ENCODE measurements at places on chromosomes 6 and 20. TPM values are rescaled to one million over a fixed set of nuclear protein-coding genes. Genes with fewer than 3 reads are reported as not detected.

PACSIN1 gene
- not detected for total RNA-seq

OR2J3 gene
- not detected for total RNA-seq

FLRT3 gene
- total RNA-seq = 1.3 TPM

HUS1B gene
- not detected for total RNA-seq

GRCh38 chr6:166488701-166489100 is 97.8 kb downstream of the RAMACL start:
- H3K4me1 ChIP-seq = no peaks in the 10 kb centered on the region
- no peak for DNase-seq
- H3K27me3 ChIP-seq = no peaks in the 10 kb centered on the region
- H3K4me3 ChIP-seq = no peak overlapping the region

DNA sequence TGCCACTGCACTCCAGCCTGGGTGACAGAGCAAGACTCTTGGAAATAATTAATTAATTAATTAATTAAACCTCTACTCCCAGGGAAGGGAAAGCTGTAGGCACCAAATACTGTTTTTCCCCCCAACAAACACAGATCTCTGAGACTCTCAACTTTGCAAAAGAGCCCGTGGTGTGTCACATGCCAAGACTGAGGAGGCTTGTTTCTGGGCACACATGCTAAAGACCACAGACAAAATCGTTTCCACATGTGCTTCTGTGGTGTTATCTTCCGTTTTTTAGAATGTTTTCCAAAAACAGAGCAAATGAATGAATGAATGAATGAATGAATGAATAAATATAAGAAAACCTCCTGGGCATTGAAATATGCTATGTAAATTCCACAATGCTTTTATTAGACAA is 55.6 kb upstream of the ATXN1 start:
- DNase-seq = no peak
- no peaks in the 10 kb centered on the region for H3K4me1 ChIP-seq
- H3K27me3 ChIP-seq = no peaks in the 10 kb centered on the region
- no peaks in the 10 kb centered on the region for H3K36me3 ChIP-seq
- H3K4me3 ChIP-seq = no peak overlapping the region

DNA sequence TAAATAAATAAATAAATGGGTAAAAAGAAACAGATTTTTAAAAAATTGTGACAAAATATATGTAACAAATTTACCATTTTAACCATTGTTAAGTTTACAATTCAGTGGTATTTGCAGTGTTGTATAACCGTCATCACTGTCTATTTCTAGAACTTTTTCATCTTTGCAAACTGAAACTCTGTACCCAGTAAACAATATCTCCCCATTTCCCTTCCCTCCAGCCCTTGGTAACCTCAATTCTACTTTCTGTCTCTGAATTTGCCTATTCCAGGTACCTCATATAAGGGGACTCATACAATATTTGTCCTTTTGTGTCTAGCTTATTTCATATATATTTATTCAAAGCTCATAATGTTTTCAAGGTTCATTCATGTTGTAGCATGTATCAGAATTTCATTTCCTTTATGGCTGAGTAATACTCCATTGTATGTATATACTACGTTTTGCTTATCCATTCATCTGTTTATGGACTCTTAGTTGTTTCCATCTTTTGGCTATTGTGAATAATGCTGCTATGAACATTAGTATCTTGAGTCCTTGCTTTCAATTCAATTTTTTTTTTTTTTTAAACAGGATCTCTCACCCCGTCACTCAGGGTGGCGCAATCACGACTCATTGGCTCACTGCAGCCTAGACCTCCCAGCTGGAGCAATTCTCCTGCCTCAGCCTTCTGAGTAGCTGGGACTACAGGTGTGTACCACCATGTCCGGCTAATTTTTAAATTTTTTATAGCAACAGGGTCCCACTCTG is 8.9 kb downstream of the MANBAL start:
- no peak overlapping the region for H3K4me3 ChIP-seq
- no peak for DNase-seq
- H3K27me3 ChIP-seq = no peaks in the 10 kb centered on the region
- peaks cover 38% of the 10 kb centered on the region for H3K36me3 ChIP-seq
- peaks cover 68% of the 10 kb centered on the region for H3K4me1 ChIP-seq

DNA sequence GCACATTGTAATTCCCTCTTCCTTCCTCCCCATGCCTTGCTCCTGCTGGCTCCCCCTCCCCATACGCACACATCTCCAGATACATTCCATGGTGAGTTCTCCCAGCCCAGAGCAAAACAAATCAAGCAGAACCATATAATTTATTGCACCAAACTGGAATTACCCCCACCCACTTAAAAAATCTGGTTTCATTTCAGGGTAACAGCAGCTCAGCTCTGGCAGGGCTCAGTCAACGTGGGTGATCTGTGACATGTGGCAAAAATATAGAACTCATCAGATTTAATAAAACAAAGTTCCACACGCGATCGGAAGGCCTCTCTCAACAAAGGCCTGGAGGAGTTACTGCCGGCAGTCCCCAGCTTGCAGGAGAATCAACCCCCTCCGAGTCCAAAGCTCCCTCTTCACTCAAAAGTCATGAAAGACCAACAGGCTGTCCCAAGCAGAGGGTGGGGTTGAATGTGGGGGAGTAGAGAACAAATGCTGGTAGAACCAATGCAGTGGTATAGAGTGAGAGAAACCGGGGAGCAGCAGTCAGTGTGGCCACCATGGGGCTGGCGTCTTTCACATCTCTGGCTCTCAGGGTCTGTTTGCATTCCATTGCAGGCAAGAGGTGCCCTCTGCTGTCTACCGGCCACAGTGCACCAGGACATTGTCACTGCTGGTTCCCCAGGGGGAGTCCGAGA is 323.3 kb upstream of the NT5E start:
- no peaks in the 10 kb centered on the region for H3K36me3 ChIP-seq
- peak overlapping the region; percentile 88 for H3K27ac ChIP-seq
- H3K4me1 ChIP-seq = peaks cover 62% of the 10 kb centered on the region
- DNase-seq = peak; percentile 92
- H3K4me3 ChIP-seq = peak overlapping the region; percentile 2

GRCh38 chr6:11500008-11500407 is 37.5 kb upstream of the TMEM170B start:
- H3K4me3 ChIP-seq = no peak overlapping the region
- no peaks in the 10 kb centered on the region for H3K36me3 ChIP-seq
- peaks cover 6% of the 10 kb centered on the region for H3K4me1 ChIP-seq
- DNase-seq = no peak

DNA sequence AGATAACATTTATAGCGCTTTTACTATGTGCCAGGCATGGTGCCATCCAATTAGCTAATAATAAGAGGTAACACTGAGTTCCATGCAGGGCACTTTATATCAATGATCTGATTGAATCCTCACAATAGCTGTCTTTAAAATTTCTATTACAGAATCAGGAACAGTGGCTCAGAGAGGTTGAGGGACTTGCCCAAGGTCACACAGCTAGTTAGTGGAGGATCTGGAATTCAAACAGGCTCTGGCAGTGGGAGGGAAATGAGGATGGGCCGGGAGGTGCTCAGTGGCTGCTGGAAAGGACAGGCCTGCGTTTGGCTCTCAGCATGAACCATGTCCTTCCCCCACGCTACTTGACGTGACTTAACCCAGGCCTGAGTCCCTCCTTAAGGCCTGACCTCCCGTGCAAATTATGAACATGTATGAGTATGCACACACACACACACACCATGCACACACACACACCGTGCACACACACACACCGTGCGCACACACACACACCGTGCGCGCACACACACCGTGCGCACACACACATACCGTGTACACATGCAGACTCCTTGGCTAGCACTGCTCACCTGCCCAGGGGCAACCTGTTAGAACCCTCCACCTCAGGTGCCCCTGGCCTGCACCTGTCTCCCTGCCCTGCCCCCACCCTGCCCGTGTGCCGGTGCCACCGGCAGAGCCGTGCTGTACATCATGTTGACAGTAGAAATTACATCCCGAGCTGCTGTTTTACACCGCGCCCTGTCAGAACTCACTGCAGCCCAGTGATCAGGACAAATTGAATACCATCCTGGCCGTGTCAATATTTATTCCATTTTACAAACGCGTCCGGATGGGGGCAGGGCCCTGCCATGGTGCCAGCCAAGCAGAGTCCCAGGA is 43.7 kb downstream of the CDH22 start:
- H3K36me3 ChIP-seq = no peaks in the 10 kb centered on the region
- peaks cover 30% of the 10 kb centered on the region for H3K27me3 ChIP-seq
- no peak for DNase-seq
- H3K4me1 ChIP-seq = no peaks in the 10 kb centered on the region

GRCh38 chr6:158769771-158770432 is 49.3 kb downstream of the EZR start:
- H3K36me3 ChIP-seq = peaks cover 99% of the 10 kb centered on the region
- no peak overlapping the region for H3K27ac ChIP-seq
- DNase-seq = no peak
- H3K27me3 ChIP-seq = no peaks in the 10 kb centered on the region
- no peaks in the 10 kb centered on the region for H3K4me1 ChIP-seq
- H3K4me3 ChIP-seq = no peak overlapping the region
